ENCODE measurements at places on chromosomes 7 and 10. TPM values are rescaled to one million over a fixed set of nuclear protein-coding genes. Genes with fewer than 3 reads are reported as not detected.

Gene CHRM2
- total RNA-seq, result not detected

Gene HOXA11
- total RNA-seq, result 0.65 TPM

Gene HIBADH
- total RNA-seq, result 42.9 TPM

Gene ADAMTS14
- total RNA-seq, result 0.09 TPM
